HS-27A (cell line): ENCODE measurements at places on chromosomes 12 and 14.

GRCh38 chr12:68786929-68787328, 21.0 kb upstream of the MDM2 start:
- no peak for DNase-seq

DNA sequence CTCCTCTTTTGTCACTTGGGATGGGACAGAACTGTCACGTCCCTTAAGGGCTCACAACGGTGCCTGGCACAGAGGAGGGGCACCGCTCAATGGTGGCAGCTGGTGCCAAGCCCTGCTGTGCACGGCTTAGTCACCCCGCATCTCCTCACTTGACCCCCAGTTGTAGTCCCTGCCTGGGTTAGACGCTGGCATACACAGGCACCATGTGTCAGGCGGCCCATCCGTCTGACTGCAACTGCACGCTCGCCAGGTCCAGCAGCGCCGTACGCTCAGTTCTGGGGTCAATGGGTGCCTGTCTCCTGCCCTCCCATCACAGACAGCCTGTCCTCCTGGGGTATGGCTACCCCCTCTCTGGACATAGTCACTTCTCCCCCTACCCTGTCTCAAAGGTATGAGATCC, 1.6 kb upstream of the PACS2 start:
- no peak for DNase-seq

GRCh38 chr14:99181241-99181640, 90.8 kb downstream of the BCL11B start:
- DNase-seq, result no peak

DNA sequence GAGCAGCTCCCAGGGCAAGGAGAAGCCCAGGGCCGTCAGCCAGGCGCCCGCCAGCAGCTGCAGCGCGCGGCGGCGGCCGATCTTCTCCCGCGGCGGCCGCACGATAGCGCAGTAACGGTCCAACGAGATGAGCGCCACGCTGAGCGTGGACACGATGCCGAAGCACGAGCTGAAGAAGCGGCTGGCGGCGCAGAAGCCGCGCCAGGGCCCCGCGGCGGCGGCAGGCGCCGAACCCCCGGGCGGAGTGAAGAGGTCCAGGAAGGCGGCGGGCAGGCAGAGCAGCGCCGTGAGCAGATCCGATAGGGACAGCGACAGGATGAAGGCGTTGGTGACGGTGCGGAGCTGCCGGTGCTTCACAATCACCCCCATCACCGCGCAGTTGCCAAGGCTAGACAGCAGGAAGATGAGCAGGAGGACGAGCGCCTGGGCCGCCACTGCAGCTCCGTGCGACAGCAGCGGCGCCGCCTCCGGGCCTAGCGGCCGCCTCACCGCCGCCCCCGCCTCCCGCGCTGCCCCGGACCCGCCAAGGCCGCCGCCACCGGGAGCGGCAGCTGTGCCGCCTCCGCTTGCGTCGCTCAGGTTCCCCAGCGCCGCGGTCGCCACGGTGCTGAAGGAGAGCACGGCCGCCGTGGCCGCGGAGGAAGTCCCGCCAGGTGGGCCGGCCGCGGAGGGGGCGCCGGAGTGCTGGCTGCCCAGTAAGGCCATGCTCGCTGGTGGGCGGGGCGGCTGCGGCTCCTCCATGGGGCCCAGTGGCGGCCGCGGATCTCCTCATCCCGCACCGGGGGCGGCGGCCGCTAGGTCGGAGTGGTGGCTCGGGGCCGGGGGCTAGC, 479 bp downstream of the GPR135 start:
- DNase-seq, result no peak

GRCh38 chr14:94893411-94894160, 123.7 kb upstream of the GSC start:
- no peak for DNase-seq

DNA sequence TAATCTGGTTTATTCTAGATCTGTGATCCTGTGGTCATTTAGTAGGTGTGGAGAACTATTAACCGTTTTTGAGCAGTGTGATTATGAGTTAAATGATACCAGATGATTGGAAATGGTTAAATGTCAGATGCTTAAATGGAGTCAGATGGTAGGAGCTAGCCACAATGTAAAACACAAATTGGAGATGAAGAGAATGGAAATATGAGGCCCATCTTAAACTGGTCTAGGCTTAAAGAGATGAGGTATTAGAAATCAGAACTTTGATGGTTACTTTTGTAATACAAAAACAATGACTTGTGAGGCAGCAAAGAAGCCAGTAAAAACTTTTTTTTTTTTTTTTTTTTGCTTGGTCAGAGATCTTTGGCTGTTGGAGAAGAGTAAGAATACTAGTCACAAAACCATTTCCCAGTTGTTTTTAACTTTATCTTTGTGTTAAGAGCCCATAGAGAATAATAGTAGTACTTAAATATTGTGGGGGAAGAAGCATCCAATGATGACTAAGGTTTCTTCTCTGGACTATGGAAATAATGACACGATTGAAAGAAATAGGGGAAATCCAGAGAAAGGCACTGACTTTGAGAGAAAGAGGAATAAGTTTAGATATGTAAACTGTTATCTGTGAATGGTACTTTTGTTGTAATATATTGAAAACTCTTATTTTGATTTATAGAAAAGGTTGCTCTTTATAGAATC, 95.9 kb downstream of the WNK1 start:
- no peak for DNase-seq
